Stomach (tissue), 19 donors: ENCODE measurements at places on chromosomes 7 and 10. TPM values are rescaled to one million over a fixed set of nuclear protein-coding genes. Genes with fewer than 3 reads are reported as not detected.
A peak's percentile ranks its signal among the peaks of the same experiment; 100 is the strongest.

Gene TAF5
- total RNA-seq = 5.5 TPM

Gene CLDN3
- total RNA-seq = not detected

Gene CRTAC1
- total RNA-seq = not detected

DNA sequence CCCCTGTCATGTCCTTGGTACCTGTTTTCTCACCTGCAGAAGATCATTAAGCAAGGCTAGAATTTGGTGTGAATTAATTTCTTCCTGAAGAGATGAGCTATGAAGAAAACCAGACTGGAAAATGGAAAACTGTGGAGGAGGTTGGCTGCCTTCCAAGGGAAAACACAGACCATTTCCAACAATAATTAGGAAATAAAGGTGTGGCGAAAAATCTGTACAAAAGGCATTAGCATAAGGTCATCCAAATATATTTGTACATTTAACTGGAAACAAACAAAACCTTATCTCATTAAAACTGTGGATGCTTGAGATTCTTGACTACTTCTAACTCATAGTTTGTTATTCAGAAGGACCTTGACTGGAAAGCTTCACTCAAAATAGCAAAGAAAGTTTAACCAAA lies 1.7 kb downstream of the STN1 start:
- peak overlapping the region; percentile 54 for H3K4me3 ChIP-seq
- H3K27ac ChIP-seq = no peak overlapping the region
- H3K36me3 ChIP-seq = peaks cover 7% of the 10 kb centered on the region
- peaks cover 44% of the 10 kb centered on the region for H3K4me1 ChIP-seq

- H3K36me3 ChIP-seq = no peaks in the 10 kb centered on the region
- no peaks in the 10 kb centered on the region for H3K27me3 ChIP-seq
- no peaks in the 10 kb centered on the region for H3K4me1 ChIP-seq
These were observed 490.3 kb downstream of the SDK1 start for GRCh38 chr7:3791327-3791726.

- H3K27me3 ChIP-seq = no peaks in the 10 kb centered on the region
- no peak overlapping the region for H3K27ac ChIP-seq
- no peaks in the 10 kb centered on the region for H3K4me1 ChIP-seq
- H3K4me3 ChIP-seq = no peak overlapping the region
- DNase-seq = no peak
These were observed 148.1 kb downstream of the DNAJB9 start for GRCh38 chr7:108717781-108718180.

- H3K4me1 ChIP-seq = no peaks in the 10 kb centered on the region
- no peak for DNase-seq
- H3K27ac ChIP-seq = no peak overlapping the region
- H3K4me3 ChIP-seq = no peak overlapping the region
- peaks cover 3% of the 10 kb centered on the region for H3K27me3 ChIP-seq
These were observed 87.2 kb downstream of the EBF3 start for GRCh38 chr10:129876838-129877237.

DNA sequence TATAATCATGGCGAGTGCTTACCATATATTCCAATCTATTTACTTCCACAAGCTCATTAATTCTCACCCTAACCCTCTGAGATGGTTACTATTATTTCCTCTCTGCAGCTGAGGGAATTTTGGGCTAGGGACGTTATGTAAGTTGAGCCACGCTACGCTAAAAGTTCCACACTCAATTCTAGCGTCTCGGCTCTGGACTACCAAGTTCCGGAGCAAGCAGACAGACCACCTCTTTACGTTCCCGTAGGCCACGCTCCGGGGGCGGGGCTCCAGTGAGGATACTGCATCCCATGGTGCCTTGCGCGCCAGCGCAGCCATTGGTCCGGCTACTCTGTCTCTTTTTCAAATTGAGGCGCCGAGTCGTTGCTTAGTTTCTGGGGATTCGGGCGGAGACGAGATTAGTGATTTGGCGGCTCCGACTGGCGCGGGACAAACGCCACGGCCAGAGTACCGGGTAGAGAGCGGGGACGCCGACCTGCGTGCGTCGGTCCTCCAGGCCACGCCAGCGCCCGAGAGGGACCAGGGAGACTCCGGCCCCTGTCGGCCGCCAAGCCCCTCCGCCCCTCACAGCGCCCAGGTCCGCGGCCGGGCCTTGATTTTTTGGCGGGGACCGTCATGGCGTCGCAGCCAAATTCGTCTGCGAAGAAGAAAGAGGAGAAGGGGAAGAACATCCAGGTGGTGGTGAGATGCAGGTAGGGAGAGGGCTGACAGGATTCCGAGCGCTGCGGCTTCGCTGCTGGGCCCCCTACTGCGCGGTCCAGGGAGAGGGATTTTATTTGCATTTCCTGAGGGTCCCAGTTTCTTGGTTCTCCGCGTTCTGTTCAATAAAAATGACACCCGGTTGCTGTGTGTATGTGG lies at the start of gene KIF11:
Gene KIF11 (plus strand): TSS at position 370 of the 858 bp plus-strand sequence. CDS start 246 bp downstream, at position 616.
- no peaks in the 10 kb centered on the region for H3K27me3 ChIP-seq
- peaks cover 19% of the 10 kb centered on the region for H3K4me1 ChIP-seq
- peak within 1 kb of the TSS; percentile 86 for H3K27ac ChIP-seq
- peak within 1 kb of the TSS; percentile 63 for H3K4me3 ChIP-seq

Gene GPNMB
- total RNA-seq = 21.9 TPM

Gene SEMA3C
- total RNA-seq = 103 TPM

- H3K27me3 ChIP-seq = no peaks in the 10 kb centered on the region
- H3K27ac ChIP-seq = no peak overlapping the region
- DNase-seq = no peak
- H3K4me3 ChIP-seq = no peak overlapping the region
- no peaks in the 10 kb centered on the region for H3K36me3 ChIP-seq
These were observed 36.5 kb downstream of the SEMA3C start for GRCh38 chr7:80882213-80882801.

GRCh38 chr7:22443370-22444180 lies 56.4 kb downstream of the STEAP1B start:
- no peak overlapping the region for H3K27ac ChIP-seq
- no peaks in the 10 kb centered on the region for H3K27me3 ChIP-seq
- peak; percentile 69 for DNase-seq
- no peak overlapping the region for H3K4me3 ChIP-seq
- H3K4me1 ChIP-seq = peaks cover 13% of the 10 kb centered on the region
- no peaks in the 10 kb centered on the region for H3K36me3 ChIP-seq

DNA sequence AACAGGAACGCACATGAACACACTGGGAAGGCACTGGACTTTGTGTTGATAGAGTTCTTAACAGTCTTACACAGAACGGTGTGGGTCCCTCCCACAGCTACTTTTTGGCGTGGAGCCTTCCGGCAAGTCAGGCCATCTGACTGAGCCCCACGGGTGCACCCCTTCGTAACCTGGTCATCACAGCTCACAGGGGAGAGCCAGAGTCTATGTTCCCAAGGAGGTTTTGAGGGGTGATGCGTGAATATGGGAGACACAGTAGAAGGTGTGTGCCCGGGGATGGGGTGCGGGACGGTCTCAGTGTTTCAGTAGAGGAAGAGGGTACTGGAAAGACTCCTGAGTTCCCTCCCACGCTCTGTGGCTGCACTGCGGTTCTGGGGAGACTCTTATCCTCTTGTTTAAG lies 291.7 kb downstream of the DNAJB6 start:
- H3K36me3 ChIP-seq = no peaks in the 10 kb centered on the region
- no peaks in the 10 kb centered on the region for H3K4me1 ChIP-seq
- H3K27ac ChIP-seq = no peak overlapping the region

DNA sequence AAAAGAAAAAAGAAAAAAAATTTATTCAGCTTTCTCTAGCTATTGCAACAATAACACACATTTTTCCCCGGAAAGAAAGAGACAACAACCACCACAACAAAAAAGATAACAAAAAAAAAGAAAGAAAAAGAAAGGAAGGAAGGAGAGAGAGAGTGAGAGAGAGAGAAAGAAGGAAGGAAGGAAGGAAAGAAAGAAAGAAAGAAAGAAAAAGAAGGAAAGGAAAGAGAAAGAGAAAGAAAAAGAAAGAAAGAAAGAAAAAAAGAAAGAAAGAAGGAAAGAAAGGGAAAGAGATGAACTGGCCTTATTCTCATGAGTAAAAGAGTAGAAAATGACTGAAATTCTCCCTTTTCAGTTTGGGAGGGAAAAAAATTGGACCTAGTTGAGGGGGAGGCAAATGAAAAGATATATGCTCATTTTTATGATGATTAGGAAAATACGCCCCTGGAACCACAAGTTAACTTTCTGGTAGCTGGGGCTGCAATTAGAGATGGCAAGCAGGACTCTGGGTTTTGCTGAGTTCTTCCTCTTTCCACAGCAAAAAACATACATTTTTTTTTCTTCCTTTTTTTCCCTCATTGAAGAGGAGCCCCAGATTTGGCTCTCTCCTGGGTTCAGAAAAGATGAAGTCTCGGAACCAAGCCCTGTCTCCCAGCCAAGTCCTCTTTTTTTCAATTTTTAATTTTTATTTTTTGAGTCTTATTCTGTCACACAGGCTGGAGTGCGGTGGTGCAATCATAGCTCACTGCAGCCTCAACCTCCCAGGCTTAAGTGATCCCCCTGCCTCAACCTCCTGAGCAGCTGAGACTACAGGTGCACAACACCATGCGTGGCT lies 12.6 kb upstream of the PRDX3 start:
- no peak for DNase-seq
- H3K27ac ChIP-seq = no peak overlapping the region
- no peak overlapping the region for H3K4me3 ChIP-seq
- no peaks in the 10 kb centered on the region for H3K27me3 ChIP-seq

Gene MEPCE
- total RNA-seq = 117 TPM

DNA sequence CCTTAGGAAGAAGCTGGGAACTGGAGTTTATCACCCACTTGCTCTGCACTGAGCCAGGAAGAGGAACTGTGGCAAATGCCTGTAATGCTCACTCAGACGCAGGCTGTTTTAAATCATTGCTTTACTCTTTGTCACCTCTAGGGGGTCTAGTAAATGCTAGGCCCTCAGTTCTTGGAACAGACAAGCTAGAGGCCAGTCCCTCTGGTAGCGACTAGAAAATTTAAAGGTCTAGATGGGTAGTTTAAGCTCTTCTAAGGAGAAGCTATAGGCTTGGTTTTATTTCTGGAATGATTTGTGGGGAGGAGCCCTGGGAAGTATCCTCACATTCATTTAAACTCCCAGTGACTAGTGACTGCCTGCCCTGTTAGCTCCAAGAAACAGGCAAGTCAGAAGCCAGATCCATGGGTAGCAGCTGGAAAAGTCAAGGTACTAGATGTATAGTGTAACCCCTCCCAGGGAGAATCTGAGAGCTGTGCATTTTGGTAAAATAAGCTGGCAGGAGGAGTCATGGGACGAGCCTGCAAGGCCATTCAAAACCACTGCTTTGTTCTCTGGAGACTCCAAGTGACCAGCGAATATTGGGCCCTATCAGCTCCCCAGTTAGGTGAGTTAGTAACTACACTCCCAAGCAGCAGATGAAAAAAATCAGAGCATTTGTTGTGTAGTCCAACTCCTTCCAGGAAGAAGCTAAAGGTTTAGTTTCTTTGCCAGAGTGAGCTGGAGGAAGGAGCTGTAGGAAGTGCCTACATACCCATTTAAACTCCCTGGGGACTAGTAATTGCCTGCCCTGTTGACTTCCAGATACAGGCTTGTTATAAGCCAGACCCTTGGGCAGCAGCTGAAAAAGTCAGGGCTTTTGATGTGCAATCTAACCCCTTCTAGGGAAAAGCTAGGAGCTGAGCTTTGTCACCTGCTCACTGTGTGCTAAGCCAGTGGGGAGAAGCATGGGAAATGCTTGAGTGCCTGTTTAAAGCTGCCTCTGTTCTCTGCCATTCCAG lies 68.9 kb downstream of the DYNC1I1 start:
- DNase-seq = no peak
- H3K4me3 ChIP-seq = no peak overlapping the region
- H3K27me3 ChIP-seq = no peaks in the 10 kb centered on the region
- no peaks in the 10 kb centered on the region for H3K36me3 ChIP-seq
- H3K4me1 ChIP-seq = no peaks in the 10 kb centered on the region

DNA sequence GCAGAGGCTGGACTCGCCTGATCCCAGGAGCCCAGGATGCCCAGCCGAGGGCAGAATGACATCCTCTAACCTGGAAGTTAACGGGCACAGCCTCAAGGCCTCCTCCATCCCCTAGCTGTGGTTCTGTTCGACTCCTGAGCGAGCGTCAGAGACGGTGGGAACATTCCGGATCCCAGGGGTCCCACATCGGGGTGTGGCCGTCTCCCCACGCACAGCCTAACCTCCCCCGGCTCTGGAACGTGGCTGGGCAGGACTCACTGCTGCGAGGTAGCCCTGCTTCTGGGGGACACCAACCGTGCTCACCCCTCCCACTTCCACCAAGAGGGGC lies 8.4 kb downstream of the FOXL3 start:
- no peak overlapping the region for H3K4me3 ChIP-seq
- no peaks in the 10 kb centered on the region for H3K36me3 ChIP-seq
- no peak for DNase-seq
- H3K4me1 ChIP-seq = no peaks in the 10 kb centered on the region

- H3K27me3 ChIP-seq = no peaks in the 10 kb centered on the region
- H3K36me3 ChIP-seq = peaks cover 76% of the 10 kb centered on the region
- no peak overlapping the region for H3K4me3 ChIP-seq
- peaks cover 54% of the 10 kb centered on the region for H3K4me1 ChIP-seq
- no peak for DNase-seq
These were observed 74.8 kb downstream of the HIPK2 start for GRCh38 chr7:139702811-139703486.

Gene CYP2E1
- total RNA-seq = 19.9 TPM

- H3K4me1 ChIP-seq = peaks cover 23% of the 10 kb centered on the region
- H3K27ac ChIP-seq = no peak overlapping the region
- H3K4me3 ChIP-seq = no peak overlapping the region
These were observed 1.5 kb downstream of the FAM241B start for GRCh38 chr10:69631566-69631965.

Gene LRRC18
- total RNA-seq = not detected

Gene RNF32
- total RNA-seq = 1.5 TPM

Gene URGCP
- 47.3 TPM for total RNA-seq

GRCh38 chr10:71431239-71432100 lies 34.8 kb downstream of the CDH23 start:
- no peaks in the 10 kb centered on the region for H3K4me1 ChIP-seq
- H3K27me3 ChIP-seq = no peaks in the 10 kb centered on the region
- no peak overlapping the region for H3K4me3 ChIP-seq
- no peak overlapping the region for H3K27ac ChIP-seq
- DNase-seq = peak; percentile 16

- no peaks in the 10 kb centered on the region for H3K36me3 ChIP-seq
- DNase-seq = no peak
- peak overlapping the region; percentile 55 for H3K27ac ChIP-seq
- H3K4me1 ChIP-seq = peaks cover 45% of the 10 kb centered on the region
These were observed 2.4 kb upstream of the NKX2-3 start for GRCh38 chr10:99530108-99531025.

Gene WDR37
- total RNA-seq = 165 TPM

GRCh38 chr10:110613341-110613995 lies 30.7 kb upstream of the RBM20 start:
- H3K36me3 ChIP-seq = no peaks in the 10 kb centered on the region
- no peaks in the 10 kb centered on the region for H3K27me3 ChIP-seq
- no peak overlapping the region for H3K27ac ChIP-seq
- H3K4me3 ChIP-seq = no peak overlapping the region
- no peak for DNase-seq

Gene PVRIG
- total RNA-seq = 3.8 TPM
